ENCODE measurements at places on chromosomes 2 and 18.
A peak's percentile ranks its signal among the peaks of the same experiment; 100 is the strongest.

DNA sequence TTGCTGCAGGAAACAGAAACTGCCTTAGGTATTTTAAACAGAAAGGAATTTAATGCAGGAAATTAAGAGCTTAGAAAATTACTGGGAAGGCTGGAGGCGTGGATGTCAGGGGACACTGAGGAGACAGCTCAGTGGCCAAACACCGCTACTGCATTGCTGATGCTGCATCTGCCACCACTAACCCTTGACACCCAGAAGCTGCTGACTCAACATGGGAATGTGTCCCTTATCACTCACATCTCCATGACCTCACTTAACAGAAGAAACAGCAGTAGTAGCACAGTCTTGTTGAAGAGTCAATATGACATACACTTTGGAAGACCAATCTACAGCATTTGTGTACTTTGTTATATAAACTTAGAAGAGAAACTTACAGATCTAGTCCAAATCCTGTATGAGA, 906.1 kb downstream of the SLC4A3 start:
- no peaks in the 10 kb centered on the region for H3K27me3 ChIP-seq
- no peak for DNase-seq
- H3K4me1 ChIP-seq: no peaks in the 10 kb centered on the region
- H3K36me3 ChIP-seq: no peaks in the 10 kb centered on the region
- H3K27ac ChIP-seq: no peak overlapping the region

DNA sequence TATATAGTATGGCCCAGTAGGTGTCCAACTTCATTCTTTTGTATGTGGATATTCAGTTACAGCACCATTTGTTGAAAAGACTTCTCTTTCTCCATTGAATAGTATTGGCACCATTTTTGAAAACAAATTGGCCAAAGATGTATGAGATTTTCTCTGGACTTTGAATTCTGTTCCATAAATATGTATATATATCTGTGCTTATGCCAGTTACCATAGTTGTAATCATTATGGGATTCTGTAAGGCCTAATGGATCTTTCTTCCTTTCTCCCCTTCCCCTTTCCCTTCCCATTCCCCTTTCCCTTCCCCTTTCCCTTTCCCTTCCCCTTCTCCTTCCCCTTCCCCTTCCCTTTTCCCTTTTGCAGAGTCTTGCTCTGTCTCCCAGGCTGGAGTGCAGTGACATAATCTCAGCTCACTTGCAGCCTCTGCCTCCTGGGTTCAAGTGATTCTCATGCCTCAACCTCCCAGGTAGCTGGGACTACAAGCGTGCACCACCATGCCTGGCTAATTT, 51.0 kb downstream of the COX7A2L start:
- DNase-seq: no peak
- H3K27me3 ChIP-seq: no peaks in the 10 kb centered on the region
- H3K4me3 ChIP-seq: no peak overlapping the region
- no peak overlapping the region for H3K27ac ChIP-seq
- peaks cover 18% of the 10 kb centered on the region for H3K4me1 ChIP-seq

DNA sequence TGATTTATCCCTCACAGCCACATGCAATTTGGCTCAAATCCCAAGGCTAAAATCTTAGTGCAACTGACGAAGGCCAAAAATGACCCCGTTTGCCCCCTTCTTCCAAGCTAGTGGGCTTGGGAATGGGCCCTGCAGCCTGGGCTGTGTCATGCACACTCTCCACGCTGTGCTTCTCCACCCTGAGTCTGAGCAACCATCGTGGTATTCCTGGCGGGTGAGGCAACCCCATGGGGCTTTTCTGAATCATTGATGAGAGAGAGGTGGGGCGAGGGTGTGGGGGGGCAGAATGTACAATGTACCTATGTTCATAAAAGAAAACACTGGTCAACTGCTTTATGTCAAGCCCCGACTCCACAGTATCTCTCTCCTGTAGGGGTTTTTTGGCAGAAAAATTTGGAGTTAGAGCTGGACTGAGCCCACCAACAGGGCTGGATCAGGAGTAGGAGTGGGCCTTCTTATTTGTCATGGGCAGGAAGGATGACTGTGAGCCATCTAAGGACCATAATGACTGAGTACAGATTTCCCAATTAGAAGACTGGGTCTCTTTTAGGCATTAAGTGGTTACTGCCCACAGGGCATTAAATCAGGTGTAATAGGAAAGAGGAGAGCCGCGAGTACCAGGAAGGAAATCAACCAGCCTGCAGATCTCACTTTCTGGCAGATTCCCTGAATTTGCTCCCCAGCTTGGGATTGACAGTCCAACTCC, 8.9 kb downstream of the SULT1C2 start:
- peaks cover 3% of the 10 kb centered on the region for H3K27me3 ChIP-seq
- H3K36me3 ChIP-seq: no peaks in the 10 kb centered on the region
- no peak overlapping the region for H3K4me3 ChIP-seq
- DNase-seq: no peak
- H3K4me1 ChIP-seq: no peaks in the 10 kb centered on the region

DNA sequence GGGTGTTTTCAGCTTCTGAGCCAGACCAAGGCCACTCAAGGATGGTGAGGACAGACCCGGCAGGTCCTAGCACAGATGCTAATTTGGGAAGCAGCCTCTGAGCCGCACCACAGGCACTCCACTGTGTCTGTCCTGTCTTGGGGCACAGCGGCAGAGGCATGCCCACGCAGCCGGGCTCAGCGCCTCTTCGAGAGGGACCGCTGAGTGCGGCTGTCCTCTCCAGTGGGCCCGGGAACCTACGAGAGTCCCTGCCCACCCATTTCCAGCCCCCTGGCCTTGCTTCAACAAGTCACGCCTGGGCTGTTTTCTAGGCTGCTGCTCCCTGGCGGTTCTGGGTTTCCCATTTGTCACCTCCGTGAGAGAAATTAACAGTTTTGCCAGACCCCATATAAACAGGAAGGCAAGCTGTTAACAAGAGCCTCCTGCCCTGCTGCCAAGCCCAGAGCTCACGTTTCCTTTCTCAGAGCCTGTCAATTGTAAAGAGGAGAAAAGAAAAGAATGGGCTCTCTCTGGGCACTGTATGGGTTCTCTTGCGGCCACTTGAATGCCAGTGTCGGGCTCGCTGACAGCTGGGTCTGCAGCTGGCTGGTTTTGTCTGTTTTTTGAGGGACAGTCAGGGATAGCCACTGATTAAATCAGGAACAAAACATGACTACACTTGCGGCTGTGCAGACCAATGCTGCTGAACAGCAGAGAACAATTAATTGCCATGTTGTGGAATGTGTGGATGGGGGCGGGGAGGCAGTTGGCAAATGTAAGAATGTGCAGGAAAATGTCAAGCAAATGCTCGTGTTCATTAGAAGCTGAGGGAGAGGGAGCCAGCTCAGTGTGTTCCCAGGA, 30.6 kb downstream of the TMEM17 start:
- H3K36me3 ChIP-seq: no peaks in the 10 kb centered on the region
- H3K4me3 ChIP-seq: no peak overlapping the region
- H3K27me3 ChIP-seq: peaks cover 13% of the 10 kb centered on the region

DNA sequence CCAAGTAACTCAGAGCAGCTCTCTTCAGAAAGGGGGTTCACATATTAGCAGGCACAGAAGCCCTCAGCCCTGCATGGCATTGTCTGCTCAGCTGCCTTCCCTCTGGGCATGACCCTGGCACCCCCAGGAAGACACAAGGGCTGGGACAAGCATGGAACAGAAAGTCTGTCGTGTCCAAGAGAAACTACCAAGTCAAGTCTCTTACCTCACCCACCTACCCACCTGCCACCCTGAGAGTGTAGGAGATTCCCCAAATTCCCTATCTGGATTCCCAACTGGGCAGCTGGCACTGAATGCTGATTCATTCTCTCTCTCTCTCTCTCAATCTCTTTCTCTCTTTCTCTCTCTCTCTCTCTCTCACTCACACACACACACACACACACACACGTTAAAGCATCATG, 21.6 kb downstream of the SMAD7 start:
- H3K4me3 ChIP-seq: peak overlapping the region; percentile 76
- DNase-seq: no peak
- H3K4me1 ChIP-seq: peaks cover 98% of the 10 kb centered on the region
- peak overlapping the region; percentile 90 for H3K27ac ChIP-seq

GRCh38 chr2:50606860-50607259, 425.1 kb downstream of the NRXN1 start:
- no peaks in the 10 kb centered on the region for H3K36me3 ChIP-seq
- DNase-seq: no peak
- no peak overlapping the region for H3K4me3 ChIP-seq
- H3K27me3 ChIP-seq: no peaks in the 10 kb centered on the region

DNA sequence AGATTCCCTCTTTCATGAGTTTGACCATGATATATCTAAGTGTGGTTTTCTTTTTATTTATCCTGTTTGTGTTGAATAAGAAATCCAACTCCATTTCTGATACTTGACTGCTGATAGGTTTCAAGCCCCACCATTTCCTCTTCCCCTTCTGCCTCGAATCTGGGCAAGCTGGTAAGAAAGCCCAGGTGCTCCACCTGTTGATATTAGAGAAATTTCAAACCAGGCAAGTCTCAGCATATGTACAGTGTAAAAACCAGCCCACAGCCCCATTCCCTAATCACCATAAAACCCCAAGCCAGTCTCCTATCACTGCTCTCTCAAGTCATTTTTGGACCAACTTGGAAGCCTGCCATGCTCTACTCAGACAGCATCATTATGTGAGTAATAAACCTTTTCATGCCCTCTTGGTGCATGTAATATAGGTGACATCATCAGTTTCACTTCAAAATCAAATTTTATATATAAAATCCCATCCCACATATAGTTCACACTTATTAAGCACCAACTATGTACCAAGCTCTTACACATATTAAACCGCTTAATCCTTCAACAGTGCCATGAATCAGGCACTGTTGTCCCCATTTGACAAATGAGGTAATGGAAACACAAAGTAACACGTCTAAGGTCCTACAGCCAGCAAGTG, 46.6 kb downstream of the SMAD2 start:
- no peaks in the 10 kb centered on the region for H3K27me3 ChIP-seq
- peak overlapping the region; percentile 61 for H3K27ac ChIP-seq
- peaks cover 42% of the 10 kb centered on the region for H3K4me1 ChIP-seq

GRCh38 chr2:105445976-105446375, 47.1 kb upstream of the FHL2 start:
- H3K27ac ChIP-seq: no peak overlapping the region
- H3K4me3 ChIP-seq: no peak overlapping the region
- no peaks in the 10 kb centered on the region for H3K36me3 ChIP-seq

DNA sequence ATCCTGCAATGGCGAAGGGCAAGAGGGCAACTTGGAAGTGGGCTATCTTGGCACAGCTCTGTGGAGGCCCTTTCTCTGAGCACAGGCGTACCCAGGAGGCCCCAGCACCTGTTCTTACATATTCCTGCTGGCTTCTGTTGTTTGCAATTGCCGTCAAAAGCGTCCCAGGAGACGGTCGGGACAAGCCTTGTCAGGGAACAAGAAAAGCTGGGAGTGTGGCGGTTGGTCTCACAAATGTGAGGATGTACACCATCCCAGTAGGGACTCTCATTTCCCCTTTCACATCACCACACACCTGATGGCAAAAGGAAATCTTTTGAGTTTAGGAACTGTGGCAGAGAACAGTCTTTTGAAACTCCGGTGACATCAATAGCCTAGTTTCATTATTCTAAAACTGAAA, 94.7 kb upstream of the EFEMP1 start:
- H3K27me3 ChIP-seq: no peaks in the 10 kb centered on the region
- H3K4me3 ChIP-seq: no peak overlapping the region
- H3K27ac ChIP-seq: no peak overlapping the region
- H3K36me3 ChIP-seq: no peaks in the 10 kb centered on the region
- no peaks in the 10 kb centered on the region for H3K4me1 ChIP-seq

- no peak overlapping the region for H3K27ac ChIP-seq
- no peaks in the 10 kb centered on the region for H3K36me3 ChIP-seq
- DNase-seq: no peak
- no peaks in the 10 kb centered on the region for H3K4me1 ChIP-seq
These were observed 169.5 kb upstream of the COPS8 start for GRCh38 chr2:236916181-236916580.

DNA sequence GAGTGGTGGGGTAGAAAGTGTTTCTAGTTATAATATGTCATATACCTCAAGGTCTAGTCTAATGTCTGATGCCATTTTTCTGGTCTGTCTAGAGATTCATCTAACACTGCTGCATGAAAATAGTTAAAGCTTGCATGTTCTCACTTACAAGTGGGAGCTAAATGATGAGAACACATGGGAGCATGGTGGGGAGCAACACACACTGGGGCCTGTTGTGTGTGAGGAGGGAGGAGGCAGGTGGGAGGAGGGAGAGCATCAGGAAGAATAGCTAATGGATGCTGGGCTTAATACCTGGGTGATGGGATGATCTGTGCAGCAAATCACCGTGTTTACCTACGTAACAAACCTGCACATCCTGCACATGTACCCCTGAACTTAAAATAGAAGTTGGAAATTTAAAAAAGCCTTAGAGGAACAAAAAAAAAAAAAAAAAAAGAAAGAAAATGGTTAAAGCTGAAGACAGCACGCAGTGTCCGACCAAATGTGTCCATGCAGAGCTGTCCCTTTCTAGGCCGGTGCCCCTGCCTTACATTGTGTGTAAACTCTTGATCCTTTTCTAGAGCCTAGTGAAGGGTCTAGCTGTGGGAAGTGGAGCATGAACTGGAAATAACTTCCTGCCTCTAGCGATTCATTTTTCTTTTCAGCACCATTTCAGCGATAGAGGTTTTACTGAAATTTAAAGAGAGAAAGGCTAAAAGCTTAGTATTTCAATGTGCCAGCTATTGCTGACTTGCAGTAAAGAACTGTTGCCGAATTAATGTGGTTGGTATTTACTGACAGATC, 94.0 kb downstream of the FMNL2 start:
- H3K27ac ChIP-seq: no peak overlapping the region
- DNase-seq: no peak
- no peaks in the 10 kb centered on the region for H3K36me3 ChIP-seq
- H3K27me3 ChIP-seq: no peaks in the 10 kb centered on the region
- H3K4me1 ChIP-seq: no peaks in the 10 kb centered on the region

GRCh38 chr2:96762529-96763311, 2.0 kb downstream of the CNNM4 start:
- H3K4me1 ChIP-seq: peaks cover 67% of the 10 kb centered on the region
- H3K36me3 ChIP-seq: peaks cover 12% of the 10 kb centered on the region
- no peaks in the 10 kb centered on the region for H3K27me3 ChIP-seq
- peak overlapping the region; percentile 92 for H3K4me3 ChIP-seq
- DNase-seq: no peak
- H3K27ac ChIP-seq: peak overlapping the region; percentile 52

DNA sequence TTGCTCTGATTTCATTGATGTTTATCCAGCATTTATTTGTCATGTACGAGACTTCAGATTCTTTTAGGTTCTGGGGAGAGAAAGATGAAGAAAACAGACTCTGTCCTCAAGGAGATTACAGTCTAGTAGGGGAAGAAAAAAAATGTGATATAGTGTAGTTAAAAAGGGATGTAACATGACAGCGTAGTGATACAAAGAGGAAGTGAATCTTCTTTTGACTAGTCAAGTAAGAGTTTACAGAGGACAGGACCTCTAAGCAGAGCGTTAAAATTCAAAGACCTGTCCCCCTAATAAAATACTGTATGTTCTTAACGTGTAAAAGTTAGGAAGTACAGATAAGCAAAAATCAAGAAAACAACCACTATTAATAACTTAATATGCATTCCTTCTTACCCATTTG, 47.7 kb downstream of the NCOA1 start:
- peaks cover 10% of the 10 kb centered on the region for H3K36me3 ChIP-seq
- DNase-seq: no peak
- no peaks in the 10 kb centered on the region for H3K27me3 ChIP-seq
- peaks cover 12% of the 10 kb centered on the region for H3K4me1 ChIP-seq
- no peak overlapping the region for H3K27ac ChIP-seq
